ENCODE measurements at places on chromosomes 3 and 15.

- no peak for DNase-seq
Observed at GRCh38 chr3:49148159-49148558, 15.3 kb upstream of the LAMB2 start.

- DNase-seq, result peak; percentile 55
Observed at GRCh38 chr15:79093352-79093935, 2.9 kb upstream of the RASGRF1 start.

DNA sequence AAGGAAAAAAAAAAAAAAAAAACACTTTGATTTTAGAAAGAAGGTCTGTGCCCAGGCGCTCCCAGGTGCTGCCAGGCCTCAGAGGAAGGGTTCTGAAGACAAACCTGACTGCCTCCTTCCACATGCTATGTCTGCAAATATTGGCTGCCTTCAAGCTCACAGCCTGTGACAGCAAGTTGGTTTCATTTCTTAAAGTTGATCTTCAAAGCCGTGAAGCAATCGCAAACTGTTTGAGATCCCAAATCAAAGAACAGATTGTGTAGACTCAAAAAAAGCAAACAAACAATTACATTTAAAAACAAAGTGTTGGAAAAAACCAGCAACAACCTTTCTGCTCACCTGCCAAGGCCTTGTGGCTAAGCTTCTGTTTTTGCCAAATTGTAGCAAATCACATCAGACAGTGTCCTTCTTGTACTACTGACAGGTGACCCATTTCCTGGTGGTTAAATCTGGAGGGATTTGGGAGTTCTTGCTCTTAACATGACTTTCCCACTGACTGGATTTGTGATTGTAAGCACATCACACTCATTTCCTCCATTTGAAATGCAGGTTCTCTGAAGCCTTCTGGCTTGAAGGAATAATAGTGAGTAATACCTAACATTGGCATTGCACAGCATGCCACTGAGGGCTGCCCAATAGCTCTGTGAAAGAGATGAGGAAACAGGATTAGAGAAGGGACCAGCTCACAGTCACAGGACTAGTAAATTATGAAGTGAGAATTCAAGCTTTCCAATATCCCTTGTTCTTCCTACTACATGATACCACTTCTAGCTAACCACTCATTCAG lies 502.4 kb downstream of the LPP start:
- no peak for DNase-seq

- no peak for DNase-seq
Observed at GRCh38 chr15:88917760-88918159, 4.6 kb upstream of the MFGE8 start.
